ENCODE measurements at places on chromosomes 3 and 15. TPM values are rescaled to one million over a fixed set of nuclear protein-coding genes. Genes with fewer than 3 reads are reported as not detected.

The XCR1 gene
- not detected for total RNA-seq

The GPR15 gene
- total RNA-seq: not detected

The PLA2G4D gene
- total RNA-seq: not detected

The C3orf85 gene
- not detected for total RNA-seq

The GUCA1C gene
- not detected for total RNA-seq

The DCP1A gene
- total RNA-seq: 12.0 TPM

The RHOV gene
- total RNA-seq: not detected

The AHSG gene
- not detected for total RNA-seq

The NAALADL2 gene
- total RNA-seq: 3.8 TPM

The ALDH1L1 gene
- 13.7 TPM for total RNA-seq

The CDC25A gene
- total RNA-seq: 2.3 TPM

The SCAANT1 gene
- not detected for total RNA-seq

The P2RY13 gene
- not detected for total RNA-seq

The NANOGP8 gene
- not detected for total RNA-seq

The BCL6 gene
- 26.2 TPM for total RNA-seq

The MYO1E gene
- total RNA-seq: 107 TPM

The FBXL22 gene
- total RNA-seq: not detected

The GPR62 gene
- total RNA-seq: not detected

The SLC12A1 gene
- not detected for total RNA-seq

The ACVR2B gene
- total RNA-seq: 1.1 TPM

The TMCO5A gene
- total RNA-seq: not detected

The MST1R gene
- total RNA-seq: not detected

The PDZRN3 gene
- total RNA-seq: 14.4 TPM

The ASB14 gene
- not detected for total RNA-seq

The ANKRD63 gene
- total RNA-seq: not detected

The SAMMSON gene
- not detected for total RNA-seq

The TNFAIP8L3 gene
- 3.8 TPM for total RNA-seq

The AMOTL2 gene
- total RNA-seq: 193 TPM

The FBXO40 gene
- not detected for total RNA-seq

The MRPS22 gene
- 38.7 TPM for total RNA-seq

All from cardiac atrium fibroblast (primary cell).